Activated gamma-delta T cell treated with Interleukin-2 at 50 U/mL for 16 hours (primary cell): ENCODE measurements at places on chromosomes 13 and 19.

- no peak for DNase-seq
These were observed 584.5 kb upstream of the SGCG start for GRCh38 chr13:22596171-22596863.

DNA sequence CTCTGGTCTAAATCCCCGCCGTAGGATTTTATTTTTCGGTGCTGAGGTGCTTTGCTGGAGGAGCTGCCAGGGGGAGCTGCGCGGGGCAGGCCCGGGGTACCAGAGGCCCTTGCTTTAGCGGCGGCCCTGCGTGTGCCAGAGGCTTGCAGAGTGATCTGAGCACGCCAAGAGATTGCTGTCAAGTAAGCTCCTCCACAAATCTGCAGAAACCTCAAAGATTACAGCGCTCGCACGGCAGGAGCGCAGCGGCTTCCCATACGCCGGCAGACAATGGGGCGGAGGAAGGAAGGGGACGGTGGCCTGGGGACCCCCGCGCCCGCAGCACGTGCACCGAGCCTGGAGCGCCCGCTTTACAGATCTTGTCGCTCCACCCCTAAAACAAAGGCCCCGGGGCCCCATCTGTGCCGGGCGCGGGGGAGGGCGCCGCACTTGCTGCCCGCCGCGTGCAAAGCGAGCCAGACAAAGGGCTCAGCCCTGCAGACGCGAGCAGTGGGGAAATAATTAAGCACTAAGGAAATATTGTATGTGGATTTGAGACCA, 9.1 kb upstream of the C19orf12 start:
- DNase-seq: peak; percentile 21

DNA sequence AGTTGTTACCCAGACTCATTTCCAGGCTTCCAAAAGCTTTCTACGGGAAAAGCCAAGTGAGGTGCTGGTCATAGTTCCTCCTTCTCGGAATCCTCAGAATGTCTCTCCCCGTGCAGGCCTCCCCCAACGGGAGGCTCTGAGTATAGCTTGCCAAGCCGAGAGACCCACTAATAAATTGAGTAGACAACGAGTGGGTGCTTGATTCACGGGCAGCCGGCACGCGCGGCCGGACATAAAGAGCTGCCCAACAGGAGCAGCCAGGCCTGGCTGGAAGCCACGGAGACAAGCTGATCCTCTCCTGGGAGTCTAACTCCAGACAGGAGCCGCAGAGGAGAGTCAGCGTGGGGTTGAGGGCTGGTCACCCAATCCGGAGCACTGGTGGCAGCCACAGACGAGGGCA, 43.4 kb upstream of the MEDAG start:
- no peak for DNase-seq

- DNase-seq: no peak
These were observed 574.1 kb downstream of the LMO7 start for GRCh38 chr13:76210262-76210661.

DNA sequence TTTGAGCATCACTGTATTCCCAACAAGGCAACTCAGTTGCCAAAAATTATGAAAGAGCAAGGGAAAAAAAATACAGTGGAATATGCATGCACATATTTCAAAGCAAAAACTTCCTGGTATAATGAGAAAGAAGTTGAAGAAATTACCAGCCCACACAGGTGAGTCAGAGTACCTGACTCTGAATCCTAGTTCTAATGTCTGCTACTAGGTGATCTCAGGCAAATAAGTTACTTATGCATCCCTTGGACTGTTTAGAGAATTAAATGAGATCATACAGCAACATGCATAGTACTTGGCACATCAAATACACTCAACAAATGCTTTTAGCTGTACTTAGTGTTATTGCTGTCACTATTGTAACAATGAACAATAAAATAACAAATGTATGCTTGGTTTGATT, 144.9 kb downstream of the MIPEP start:
- no peak for DNase-seq

GRCh38 chr13:33411312-33411711, 125.8 kb upstream of the STARD13 start:
- DNase-seq: no peak

GRCh38 chr13:104357174-104357573, 1291.0 kb upstream of the SLC10A2 start:
- DNase-seq: no peak

GRCh38 chr13:39656325-39656677, 839 bp downstream of the COG6 start:
- no peak for DNase-seq

DNA sequence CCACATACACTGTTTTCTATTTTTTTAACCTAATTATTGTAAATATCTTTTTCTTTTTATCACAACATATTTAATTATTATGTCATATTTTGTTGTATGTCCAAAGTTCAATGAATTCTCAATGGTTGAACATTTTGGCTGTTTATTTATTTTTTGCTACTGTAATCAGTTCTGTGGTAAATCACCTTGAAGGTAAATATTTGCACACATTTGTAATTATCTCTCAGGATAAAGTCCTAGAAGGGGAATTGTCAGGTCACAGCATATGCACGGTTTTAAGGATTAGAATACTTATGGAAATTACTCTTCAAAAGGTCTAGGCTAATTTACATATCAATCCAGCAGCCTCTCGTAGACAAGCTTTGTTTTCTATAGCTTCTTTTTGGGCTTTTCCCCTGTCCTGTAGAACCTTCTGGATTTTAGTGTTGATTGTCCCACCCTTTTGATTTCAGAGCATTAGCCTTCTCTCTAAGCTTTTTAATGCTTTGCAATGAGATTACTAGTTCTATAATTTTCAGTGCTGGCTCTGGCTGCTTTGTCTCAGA, 362.6 kb downstream of the KCNRG start:
- no peak for DNase-seq

GRCh38 chr13:101155920-101156319, 260.4 kb downstream of the NALCN start:
- DNase-seq: no peak

- no peak for DNase-seq
These were observed 59.1 kb downstream of the SLC7A9 start for GRCh38 chr19:32810452-32810851.

DNA sequence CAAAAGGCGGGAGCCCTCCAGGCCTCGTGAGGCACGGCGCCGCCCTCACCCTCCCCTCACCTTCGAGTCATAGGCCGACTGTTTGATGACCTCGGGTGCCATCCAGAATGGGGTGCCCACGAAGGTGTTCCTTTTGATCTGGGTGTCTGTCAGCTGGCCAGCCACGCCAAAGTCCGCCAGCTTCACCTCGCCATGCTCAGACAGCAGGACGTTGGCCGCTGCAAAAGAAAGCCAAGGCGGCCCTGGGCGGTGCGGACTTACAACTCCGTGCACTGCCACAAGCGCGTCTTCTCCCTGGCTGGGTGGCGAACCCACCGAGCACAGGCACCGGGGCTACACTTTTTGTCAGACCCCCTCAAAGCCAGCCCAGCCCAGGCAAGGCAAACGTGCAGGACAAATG, 102.1 kb downstream of the STK24 start:
- no peak for DNase-seq

GRCh38 chr13:30985637-30986205, 53.3 kb downstream of the TEX26 start:
- DNase-seq: no peak

DNA sequence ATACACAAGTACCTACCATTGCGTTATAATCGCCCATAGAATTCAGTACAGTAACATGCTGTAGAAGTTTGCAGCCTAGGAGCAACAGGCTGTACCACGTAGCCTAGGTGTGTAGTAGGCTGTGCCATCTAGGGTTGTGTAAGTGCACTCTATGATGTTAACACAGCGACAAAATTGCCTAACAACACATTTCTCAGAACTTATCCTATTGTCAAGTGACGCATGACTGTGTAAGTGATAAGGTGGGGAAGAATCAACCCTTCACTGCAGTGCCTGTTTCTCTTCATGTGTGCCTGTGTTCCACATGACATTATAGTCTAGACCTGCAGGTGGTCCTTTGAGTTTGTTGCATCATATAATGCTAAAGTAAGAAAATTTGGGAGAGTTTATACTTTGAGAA, 94.0 kb downstream of the PCDH9 start:
- DNase-seq: no peak

- DNase-seq: no peak
These were observed 116.1 kb downstream of the STARD13 start for GRCh38 chr13:33169273-33169980.

DNA sequence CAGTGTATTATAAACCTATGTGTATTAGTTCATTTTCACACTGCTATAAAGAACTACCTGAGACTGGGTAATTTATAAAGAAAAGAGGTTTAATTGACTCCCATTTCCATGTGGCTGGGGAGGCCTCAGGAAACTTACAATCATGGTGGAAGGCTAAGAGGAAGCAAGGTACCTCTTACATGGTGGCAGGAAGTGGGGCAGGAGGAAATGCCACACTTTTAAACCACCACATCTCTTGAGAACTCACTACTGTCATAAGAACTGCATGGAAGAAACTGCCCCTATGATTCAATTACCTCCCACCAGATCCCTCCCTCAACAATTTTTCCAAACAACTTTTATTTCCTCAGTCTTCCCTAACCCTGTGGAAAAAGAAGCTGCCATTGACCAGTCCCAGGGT, 14.5 kb upstream of the TPP2 start:
- DNase-seq: no peak

GRCh38 chr13:30004204-30004603, 153.8 kb upstream of the UBL3 start:
- no peak for DNase-seq

DNA sequence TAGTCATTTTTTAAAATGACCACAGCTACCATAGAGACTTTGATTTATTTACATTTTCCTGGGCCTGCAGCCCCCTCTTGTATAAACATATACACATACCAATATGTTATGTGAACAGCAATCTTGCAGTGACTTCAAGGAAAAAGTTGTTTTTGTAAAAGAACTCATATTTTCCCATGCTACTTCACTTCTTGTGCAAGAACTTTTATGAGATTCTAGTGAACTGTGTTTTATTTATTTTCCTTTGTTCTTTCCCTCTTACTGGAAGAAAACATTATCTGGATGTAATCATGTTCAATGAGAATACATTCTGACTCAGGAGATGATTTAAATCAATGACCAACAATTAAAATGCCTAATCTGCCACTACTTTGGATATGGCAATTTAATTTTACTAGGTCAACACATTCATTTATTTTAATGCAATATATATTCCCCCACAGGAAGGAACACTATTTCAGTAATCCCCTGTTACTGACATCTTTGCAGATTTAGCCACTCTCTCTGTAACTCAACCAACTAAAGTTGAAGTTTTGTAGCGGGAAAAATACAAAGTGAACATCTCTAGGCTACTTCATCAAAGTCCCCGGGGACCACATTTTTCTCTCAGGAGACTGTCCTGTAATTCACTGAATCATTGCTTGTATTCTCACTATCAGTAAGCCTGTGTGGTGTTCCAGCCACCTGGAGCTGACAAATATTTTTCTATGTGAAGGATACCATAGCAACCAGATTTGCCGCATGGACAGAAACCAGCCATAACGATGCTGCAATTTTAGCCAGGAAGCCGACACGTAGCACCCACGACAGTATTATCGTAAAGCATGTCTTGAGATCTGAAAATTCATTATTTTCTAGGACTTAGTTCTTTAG, 90.5 kb downstream of the STARD13 start:
- no peak for DNase-seq

DNA sequence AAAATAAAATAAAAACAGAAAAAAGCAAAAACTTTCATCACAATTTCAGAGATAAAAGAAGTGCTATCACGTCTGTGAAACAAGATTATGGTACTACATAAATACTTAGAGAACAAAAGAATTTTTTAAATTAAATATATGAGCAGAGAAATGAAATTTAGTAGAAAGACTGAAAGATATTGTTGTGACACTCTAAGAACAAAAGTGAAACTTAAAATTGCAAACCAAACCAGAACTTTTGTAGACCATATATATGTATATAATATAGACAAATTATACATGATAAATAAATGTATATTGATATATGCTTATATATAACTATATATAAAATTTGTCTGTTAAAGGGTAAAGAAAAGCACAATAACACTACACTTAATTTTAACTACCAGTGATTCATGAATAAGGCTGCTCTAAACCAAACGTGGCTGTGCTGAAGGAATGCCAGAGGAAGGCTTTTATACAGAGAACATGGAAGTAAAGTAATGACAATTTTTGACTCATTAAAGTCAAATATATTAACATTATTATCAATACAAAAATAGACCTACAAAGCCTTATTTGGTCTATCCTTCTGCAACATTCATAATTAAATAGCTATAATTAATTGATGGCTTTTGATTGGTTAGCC, 1516.7 kb upstream of the PCDH20 start:
- DNase-seq: no peak

GRCh38 chr13:28179974-28180373, 41.6 kb downstream of the PAN3 start:
- no peak for DNase-seq

DNA sequence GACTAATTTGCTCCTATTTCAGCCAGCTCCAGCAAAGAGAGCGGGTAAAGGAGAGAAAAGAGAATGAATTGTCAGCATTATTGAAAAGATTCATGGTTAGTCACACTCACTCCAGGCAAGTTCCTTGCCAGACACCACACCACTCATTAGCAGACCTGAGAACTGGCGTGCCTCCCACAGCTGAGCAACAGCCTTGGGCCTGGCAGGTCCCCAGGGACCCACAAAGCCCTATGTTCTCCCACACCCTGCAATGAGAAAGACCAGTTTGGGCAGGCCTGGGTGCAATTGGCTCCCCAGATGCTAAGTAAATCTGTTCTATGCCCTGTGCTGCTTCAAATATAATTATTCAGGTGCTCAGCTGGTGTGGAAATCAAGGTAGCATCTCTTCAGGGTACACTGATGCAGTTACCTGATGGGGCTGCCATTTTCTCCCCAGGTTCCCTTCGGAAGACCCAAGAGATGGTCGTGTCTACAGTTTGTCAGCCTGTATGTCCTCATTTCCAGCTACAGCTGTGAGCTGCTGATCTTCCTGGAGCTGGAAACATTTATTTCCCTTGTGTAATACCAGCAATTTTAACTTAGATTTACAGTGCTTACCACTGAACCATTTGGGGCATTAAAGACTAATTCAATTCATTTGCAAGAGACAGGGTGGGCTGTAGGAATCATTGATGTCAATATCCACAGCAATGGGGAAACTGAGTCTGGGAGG, 405.0 kb downstream of the COG6 start:
- no peak for DNase-seq

- peak; percentile 52 for DNase-seq
These were observed 518 bp downstream of the KLF2 start for GRCh38 chr19:16325161-16325527.

DNA sequence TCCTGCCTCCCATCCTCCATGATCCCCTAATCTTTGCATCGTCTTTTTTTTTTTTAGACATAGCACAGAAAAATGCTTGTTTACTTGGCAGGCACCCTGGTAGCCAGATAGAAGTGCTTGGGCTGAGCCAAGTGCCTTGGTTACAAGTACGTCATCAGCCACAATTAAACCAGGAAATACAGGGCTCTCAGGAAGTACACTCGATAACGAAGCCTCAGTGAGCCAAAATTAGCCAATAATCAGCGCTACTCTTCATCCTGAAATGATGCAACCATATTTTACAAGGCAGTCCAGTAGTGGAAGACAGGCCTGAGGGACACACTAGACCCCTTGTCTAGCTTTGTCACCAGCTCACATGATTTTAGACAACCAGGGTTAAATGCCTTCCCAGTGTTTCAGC, 194.0 kb upstream of the NBEA start:
- no peak for DNase-seq
